Esophagus squamous epithelium (tissue), 5 donors: ENCODE measurements at places on chromosomes 1 and 21.

GRCh38 chr1:155938220-155938627 lies 3.2 kb upstream of the RXFP4 start:
- no peak for DNase-seq

DNA sequence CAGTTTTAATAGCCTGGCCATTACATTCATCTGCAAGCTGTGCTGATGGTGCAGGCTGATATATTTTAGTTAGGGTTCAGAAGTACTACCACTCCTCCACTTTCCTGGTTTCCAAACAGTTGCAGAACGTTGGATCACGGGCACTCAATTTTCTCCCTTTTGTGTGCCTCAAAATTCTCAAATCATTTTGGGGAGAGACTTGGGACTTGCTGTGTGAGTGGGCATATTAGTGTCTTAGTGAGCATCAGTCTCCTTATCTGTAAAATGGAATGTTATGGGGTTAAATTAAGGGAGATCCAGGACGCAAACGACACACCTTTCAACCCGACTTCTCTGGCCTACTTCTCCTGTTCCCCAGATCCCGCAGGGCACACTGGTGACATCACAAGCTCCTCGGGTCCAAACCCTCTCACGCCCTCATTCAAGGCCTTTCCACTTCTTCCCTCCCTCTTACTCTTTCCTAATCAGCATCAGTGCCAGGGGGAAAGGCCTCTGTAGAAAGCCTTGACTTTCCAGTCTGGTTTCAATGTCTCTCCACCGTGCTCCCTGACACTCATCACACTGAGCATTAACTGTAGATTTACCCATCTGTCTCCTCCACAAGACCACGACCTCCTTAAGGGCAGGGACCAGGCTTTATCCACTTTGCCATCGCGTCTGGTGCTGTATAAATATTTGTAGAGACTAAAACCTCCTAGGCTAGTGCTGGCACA lies 1.2 kb downstream of the PIGP start:
- DNase-seq, result no peak

DNA sequence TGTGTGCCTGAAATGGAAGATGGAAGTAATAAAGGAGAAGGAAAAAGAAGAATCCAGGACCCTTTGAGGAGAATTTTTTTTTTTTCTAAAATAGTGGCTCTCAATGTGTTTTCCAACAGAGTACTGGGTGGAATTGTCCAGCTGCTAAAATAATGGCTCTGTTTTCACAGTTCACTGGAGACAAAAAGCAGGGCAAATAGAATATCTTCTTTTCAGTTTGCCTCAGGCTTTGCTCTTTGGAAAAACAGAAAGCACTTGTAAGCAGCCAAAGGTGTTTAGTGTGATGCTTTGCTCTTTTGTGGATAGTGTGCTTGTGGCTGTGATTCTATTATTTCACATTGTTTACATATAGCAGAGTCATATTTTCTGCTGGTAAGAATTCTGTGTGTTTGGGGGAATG lies 77.4 kb upstream of the MROH9 start:
- no peak for DNase-seq

DNA sequence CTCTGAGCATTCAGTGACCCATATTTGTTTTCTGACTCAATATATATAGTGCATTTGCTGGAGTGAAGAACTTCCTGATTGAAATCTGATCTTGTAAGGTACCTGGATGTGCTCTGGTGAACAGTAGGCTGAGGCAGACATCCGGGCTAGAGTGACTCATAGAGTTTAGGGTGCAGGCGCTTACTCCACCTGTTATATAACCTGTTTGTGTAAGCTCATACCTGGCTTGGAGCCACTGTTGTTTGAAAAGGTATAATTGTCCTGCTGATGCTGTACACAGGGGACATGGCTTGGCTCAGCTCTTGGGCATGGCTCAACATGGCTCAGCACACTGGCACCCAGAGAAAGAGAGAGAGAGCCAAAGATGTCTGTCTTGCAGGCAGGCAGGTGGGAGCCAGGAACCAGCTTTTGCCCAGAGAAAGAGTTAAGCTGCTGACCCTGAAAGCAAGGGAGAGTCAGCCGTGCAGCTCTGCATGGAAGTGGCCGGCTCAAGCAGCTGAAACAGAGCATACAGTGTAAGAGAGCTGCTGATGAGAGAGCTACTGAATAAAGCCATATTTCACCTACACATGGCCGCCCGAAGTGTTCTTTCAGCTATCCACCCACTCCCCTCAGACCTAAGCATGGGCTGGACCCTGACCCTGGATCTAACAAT lies 43.2 kb downstream of the GJA5 start:
- no peak for DNase-seq

DNA sequence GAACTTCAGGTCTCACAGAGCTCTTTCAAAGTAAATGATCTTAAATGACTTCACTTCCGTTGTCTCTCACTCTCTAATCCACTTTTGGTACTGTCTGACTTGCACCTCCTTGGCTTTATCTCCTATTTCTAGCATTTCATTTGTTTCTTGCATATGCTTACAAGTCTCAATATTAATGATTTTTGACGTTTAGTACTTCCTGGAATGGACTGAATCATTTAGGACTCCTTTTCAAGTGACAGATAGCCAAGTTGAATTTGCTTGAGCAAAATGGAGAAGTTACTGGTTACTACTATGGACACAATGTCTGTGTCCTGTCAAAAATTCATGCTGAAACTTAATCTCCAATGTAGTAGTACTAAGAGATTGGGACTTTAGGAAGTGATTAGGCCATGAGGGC lies 7.0 kb upstream of the SGIP1 start:
- DNase-seq, result no peak

DNA sequence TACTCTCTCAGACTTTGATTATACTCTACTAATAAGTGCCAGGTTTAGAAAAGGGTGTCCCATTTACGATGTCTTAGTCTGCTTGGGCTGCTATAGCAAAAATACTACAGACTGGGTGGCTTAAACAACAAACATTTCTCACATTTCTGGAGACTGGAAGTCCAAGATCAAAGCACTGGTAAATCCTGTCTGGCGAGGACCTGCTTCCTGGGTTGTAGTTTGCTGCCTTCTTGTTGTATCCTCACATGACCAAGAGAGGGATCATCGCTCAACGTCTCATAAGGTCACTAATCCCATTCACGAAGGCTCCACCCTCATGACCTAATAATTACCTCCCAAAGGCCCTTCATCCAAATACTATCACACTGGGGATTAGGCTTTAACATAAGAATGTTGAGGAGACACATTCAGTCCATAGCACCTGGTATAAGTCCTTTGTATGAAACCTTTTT lies 12.0 kb downstream of the PRDX6 start:
- no peak for DNase-seq

GRCh38 chr1:168960114-168960513 lies 146.4 kb upstream of the ATP1B1 start:
- DNase-seq, result no peak

DNA sequence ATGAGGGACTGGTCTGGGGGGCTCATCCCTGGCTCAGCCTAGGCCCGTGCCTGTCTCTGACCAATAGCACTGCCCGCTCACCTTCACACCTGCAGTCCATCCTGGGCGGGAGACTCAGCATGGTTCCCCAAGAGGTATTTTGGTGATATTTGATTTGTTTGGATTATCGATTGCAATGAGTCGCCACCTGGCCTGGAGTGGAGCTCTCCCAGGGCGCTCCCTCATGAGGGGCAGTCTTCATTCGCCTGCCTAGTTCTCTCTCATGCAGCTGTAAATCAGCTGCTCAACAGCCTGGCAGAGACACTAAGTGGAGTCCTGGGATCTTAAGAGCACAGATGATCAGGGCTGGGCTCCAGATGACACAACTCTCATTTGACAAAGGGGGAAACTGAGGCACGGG lies 90.1 kb upstream of the ACTL8 start:
- DNase-seq, result no peak

DNA sequence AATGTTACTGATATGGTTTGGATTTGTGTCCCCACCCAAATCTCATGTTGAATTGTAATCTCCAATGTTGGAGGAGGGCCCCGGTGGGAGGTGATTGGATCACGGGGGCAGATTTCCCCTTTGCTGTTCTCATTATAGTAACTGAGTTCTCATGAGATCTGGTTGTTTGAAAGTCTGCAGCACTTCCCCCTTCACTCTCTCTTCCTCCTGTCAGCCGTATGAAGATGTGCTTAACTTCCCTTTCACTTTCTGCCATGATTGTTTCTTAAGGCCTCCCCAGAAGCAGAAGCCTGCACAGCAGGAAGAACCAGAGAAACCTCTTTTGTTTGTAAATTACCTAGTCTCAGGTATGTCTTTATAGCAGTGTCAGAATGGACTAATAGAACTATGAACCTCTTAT lies 28.4 kb downstream of the TRIM33 start:
- DNase-seq, result no peak

DNA sequence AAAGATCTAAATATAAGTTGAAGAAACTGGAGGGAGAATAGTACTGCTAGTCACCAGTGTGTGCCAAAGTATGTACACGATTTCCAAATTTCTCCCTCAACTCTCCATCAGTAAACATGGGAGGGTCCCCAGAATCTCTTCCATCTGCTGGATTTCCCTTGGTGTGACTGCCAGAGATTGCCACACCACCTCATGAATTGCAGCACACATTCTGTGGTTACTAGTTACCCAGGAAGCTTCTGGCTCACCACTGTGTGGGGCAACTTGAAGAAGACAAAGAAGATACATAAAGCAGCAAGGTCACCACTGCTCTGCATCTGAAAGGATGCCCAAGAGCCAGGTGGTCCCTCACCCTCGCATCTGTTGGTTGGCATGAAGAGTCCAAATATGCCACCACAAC lies 191.7 kb upstream of the ESRRG start:
- no peak for DNase-seq

DNA sequence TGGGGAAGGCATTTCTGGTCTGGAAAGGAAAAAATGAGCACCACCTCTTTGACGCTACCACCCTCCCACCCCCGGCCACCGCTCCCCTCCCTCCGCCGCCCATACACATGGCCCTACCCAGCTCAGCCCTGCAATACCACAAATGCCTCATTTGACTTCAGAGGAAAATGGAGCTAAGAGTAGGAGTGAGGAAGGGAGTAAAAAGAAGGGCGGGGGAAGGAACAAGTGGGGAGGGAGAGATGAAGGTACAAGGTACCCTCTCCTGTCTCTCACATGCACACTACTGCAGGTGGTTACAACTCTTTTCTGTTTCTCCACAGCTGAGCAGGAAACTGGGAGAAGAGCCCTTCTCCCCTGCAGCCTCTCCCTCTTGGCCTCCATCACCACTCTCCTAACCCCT lies 7.1 kb downstream of the SYT2 start:
- DNase-seq, result no peak

- no peak for DNase-seq
These were observed 91.6 kb upstream of the TTC39A start for GRCh38 chr1:51421964-51422363.

DNA sequence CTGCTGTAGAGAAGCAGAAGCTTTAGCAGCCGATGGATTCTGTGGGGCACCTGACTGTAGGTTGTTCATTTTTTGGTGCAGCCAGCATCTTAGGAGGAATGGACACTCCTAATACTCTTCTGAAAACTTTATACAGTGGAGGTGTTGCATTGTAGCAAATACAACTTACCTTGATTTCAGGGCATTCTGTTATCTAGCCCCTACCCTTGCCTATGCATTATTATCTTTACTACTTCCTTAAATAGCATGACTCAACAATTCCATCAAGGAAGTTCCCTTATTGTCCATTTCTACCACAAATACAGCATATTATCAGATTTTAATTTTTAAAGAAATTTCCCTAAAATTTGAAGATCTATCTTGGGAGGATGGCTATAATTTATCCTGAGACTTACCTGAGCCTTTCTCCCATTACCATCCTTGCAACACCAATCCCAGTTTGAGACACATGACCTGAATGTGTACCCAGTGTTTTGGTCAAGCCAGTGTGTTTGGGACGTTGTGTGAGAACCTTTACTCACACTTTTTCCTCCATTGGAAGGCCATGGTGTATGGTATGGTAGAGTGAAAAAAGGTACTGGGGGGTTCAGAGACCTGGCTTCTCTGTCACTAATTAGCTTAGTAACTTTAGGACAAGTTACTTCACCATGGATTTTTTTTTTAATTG lies 9.2 kb downstream of the POU2F1 start:
- DNase-seq, result no peak

DNA sequence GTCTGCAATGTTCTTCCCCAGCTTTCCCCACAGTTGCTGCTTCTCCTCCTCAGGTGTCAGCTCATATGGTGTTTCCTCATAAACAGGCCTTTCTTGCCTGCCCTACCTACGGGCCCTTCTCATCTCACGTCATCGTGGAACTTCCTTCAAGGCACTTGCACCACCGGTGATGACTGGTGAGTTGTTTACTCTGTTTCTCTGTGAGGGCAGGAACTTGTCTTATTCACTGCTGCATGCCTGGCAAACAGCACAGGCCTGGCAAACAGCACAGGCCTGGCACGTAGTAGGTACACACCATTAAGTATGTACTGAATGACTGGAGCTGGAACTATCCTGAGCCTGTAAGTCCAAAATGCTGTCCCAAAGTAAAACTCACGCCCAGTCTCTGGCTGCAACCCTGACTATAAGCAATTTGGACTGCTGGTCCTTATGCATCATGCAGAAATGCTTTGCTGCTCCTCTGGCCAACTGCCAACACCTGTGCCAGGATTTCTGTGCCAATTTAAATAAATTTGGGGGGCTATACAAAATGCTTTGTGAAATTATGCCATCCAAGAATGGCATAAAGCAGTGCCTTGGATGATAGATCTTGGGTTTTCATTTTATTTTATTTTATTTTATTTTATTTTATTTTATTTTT lies 25.7 kb downstream of the STK40 start:
- DNase-seq, result no peak

DNA sequence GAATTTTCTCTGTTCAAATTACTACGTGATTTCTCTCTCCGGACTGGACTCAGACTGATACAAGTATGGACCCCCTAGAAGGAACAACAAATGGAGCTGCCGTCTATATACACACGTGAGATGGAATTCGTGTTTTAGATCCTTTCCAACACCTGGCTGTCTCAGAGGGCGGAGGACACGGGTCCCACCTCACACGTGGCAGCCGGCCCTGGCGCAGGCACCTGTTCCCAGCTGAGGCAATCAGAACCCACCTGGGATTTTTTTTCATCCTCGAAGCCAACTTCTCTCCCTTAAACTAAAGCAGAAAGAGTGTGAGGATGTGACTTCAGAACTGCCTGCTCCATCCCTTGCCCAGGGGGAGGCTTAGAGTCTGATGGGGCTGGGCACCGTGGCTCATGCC lies 34.1 kb upstream of the SCCPDH start:
- DNase-seq, result no peak

- DNase-seq, result no peak
These were observed 31.9 kb upstream of the NRDC start for GRCh38 chr1:51910221-51911000.
